ENCODE measurements at places on chromosomes 6 and 20. TPM values are rescaled to one million over a fixed set of nuclear protein-coding genes. Genes with fewer than 3 reads are reported as not detected.
A peak's percentile ranks its signal among the peaks of the same experiment; 100 is the strongest.

- DNase-seq: no peak
These were observed 4.8 kb upstream of the TUBB2B start for GRCh38 chr6:3232017-3232945.

KIF25 gene
- 0.43 TPM for total RNA-seq

IYD gene
- 62.6 TPM for total RNA-seq

GRCh38 chr6:56839533-56840183 is 115.2 kb upstream of the BEND6 start:
- no peak for DNase-seq

NEU1 gene
- 91.2 TPM for total RNA-seq

ZNF217 gene
- 45.4 TPM for total RNA-seq

DNA sequence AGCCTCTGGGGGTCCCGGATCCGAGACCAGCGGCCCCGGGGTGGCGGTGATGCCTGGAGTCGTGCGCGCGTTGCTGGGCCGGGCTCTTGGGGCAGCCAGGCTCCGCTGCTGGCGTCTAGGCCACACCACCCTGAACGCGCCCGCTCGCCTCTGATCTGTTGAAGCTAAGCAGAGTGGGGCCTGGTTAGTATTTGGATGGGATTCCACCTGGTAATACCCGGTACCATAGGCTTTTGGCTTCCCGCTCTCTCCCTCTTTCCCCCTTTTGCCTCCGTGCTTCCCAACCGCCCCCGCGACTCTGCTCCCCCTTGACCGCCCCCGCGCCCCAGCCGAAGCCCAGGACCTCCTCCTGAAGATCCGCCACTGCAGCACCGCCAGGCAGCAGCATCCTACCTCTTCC is 1383.5 kb upstream of the DEFB115 start:
- DNase-seq: peak; percentile 43

DNA sequence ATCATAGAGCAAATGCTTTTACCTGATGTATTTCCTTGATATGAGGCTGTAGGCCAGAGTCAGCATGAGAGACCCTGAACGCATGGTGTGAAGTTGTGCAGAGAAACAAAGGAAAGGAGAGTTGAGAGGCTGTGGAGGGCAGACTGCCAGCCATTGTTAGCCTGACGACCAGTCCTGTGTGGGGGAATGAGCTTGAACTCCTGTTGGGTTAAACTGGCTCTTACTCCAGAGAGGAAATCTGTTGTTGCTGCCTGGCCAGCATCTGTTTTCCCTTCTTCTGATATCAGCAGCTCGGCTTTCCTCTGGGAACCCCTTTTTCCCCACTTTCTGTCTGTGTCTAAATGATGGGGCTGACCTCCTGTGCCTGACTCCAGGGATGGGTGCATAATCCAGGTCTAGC is 158.2 kb upstream of the ZFP64 start:
- DNase-seq: no peak

DNA sequence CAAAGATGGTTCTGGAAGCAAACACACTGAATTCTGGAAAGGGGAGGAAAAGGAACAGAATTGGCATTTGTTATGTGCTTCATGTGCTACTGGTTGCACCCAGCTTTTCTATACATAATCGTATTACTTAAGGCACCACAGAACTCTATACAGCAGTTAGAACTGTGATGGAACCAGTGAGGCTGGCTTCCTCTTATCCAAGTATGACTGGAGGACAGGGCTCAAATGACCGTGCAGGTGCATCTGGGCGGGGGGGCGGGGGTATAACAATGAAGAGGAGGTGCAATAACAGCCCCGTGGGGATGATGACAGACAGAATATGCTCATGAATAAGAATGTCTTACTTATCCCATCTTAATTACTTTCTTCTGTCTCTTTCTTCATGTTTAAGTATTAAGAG is 144.2 kb downstream of the BTBD9 start:
- no peak for DNase-seq

- DNase-seq: no peak
These were observed 37.8 kb downstream of the ZNF451 start for GRCh38 chr6:57127763-57128162.

GRCh38 chr6:125201961-125202729 is 48.6 kb downstream of the TPD52L1 start:
- peak; percentile 69 for DNase-seq

DNA sequence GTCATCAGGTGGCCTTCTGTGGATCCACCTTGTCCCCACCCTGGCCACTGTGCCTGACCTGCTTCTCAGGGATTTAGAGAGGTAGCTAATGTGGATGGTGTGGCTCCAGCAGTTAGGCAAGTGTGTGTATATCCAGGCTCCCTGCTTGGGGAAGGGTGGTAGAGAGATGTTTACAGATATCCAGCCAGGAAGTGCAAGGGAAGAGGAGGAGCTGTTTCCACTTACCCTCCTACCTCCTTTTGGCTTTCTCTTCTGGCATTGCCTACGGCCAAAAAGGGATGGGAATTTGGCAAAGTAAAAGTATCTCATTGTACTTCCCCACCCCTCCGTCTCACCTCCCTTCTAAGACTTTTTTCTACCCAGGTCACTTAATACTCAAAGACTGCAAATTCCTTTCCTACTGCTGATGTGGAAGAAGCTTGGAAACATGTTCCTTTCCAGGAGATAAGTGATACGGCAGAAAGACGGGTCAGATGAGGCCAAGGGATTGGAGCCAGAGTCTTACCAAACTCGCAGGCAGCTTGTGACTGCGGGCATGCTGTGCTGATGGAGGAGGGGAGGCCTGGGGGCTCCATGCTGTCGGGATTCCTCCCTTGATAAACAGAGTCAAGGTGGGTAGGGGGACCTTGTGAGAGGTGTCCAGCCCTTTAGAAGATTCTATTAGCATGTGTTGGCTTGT is 253.4 kb downstream of the PRL start:
- DNase-seq: no peak

DNA sequence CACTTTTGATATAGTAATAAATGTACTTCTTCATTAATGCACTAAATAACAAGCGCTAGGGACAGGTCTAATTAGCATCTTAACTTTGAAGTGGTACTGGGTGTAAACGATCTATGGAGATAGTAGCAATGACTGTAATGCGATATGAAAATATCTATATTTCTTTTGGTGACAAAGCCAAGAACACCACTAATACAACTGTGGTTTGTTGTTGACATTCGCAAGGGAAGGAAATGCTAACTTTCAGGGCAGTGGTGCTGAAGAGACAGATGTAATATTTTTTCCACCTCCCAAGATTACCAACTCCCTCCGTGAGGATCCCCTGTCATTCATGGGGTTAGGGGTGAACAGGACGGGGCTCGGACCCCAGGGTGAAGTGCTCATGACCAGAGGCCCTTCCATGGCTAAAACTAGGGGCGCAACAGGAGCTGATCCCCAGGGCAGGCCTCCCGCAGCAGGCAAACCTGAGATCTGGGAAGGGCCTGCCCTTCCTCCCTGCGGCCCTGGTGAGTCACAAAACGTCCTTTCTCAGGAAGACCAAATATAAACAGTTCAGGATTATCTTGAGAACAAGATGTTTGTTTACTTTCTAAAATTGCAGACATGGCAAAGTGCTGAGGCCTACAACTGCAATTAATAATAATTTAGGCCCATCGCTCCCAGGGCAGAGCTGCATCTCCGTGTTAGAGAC is 65.0 kb upstream of the TOX2 start:
- DNase-seq: peak; percentile 16

GRCh38 chr6:24734166-24734565 is 15.2 kb upstream of the C6orf62 start:
- DNase-seq: no peak

DNA sequence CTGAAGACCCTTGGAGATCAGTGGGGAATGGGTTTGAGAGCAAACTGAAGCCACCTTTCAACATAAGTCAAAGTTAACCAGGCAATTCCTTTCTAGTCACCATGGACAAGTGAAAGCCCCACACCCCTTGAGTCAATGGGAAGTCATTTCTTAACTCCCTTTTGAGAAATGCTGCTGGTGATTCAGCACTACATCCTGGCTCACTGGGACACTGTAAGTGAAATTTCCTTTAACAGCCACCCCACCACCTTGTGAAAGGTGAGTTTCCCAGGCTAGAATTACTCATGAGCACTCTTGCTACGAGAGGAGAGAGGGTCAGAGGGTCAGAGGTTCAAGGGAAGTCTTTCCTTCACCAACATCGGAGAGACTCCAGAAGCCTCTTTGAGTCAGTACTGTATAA is 93.3 kb upstream of the MARCKS start:
- no peak for DNase-seq

DNA sequence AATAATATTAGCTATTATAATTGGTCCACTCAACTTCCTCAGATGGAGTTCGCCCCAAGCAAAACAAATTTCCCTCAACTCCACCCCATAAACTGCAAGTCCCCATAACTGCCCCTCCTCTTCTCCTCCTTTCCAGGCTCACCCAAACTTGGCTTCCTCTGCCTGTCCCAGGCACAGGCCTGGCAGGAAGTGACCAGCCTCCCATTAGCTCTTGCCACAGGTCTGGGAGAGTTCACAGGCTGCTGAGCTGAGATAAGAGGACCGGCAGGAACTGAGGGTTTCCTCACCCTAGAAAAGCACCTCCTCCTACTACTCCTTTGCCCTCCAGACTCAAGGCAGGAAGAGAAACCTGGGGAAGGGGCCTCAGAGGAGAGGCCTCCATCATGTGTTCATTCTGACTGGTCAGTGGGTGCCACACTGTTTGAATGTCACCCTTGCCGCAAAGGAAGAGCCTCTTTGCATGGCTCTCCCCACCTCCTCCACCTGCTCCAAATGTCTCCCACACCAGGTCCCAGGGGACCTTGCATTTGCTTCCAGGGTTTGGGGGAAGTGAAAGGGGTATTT is 24.5 kb upstream of the SMIM29 start:
- peak; percentile 20 for DNase-seq

All from mucosa of gallbladder (tissue), 1 donor.